ENCODE measurements at places on chromosomes 7 and 10.
A peak's percentile ranks its signal among the peaks of the same experiment; 100 is the strongest.

DNA sequence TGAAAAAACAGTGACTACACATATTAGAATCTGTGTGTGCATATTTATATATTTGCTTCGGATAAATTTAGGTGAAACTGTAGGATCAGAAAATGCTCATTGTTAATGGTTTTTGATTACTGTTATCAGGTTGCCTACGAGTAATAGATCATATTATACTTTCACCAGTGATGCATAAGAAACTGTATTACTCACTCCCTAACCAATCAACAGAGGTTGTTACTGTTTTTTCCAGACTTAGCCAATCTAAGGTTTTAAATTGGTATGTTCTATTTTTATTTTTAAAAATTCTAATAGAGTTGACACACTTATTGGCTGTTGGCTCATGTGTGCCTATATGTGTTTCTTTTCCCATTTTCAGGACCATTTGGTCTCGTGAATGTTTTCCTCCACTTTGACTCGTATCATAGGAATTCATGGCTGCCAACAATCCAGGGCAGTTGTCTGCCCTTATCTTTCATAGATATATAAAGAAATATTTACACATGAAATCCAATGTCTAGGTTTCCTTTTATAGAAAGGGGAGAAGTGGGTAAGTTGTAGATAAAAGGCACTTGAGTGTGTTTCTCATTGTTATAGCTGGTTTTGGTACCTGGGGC lies 59.2 kb downstream of the ANLN start:
- no peak for DNase-seq

DNA sequence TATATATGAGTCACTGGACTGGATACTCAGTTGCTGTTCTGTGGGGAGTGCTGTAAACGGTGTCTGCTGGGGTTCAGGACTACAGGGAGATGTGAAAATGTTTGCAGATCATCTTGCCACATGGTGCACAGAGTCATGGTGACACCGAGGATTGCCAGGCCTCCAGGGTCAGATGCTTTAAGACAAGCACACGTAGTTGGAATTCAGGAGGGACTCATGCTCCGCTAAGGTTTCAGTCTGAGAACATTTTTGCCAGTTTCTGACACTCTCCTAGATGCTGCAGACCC lies 211.3 kb downstream of the CXCL12 start:
- DNase-seq: no peak

GRCh38 chr7:44072364-44073231 lies 7.2 kb upstream of the PGAM2 start:
- peak; percentile 63 for DNase-seq

GRCh38 chr10:92313750-92314149 lies 22.8 kb downstream of the MARCHF5 start:
- DNase-seq: no peak

DNA sequence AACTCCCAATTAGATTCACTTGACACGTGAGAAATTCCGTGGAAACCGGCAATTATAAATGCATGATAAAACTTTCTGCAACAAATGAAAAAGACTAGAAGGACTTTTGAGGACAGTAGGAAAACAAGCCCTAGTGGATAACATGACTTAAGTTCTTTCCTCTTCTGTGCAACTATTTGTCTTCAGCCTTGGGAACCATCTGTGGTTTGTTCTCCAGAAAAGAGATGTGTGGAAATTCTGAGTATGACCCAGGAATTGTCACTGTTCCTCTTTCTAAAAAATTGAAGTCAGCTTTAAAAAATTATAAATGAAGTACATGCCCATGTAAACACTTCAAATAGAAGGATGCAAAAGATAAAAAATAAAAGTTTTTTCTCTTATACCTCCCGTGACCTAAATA lies 128.6 kb upstream of the SVIL start:
- no peak for DNase-seq

DNA sequence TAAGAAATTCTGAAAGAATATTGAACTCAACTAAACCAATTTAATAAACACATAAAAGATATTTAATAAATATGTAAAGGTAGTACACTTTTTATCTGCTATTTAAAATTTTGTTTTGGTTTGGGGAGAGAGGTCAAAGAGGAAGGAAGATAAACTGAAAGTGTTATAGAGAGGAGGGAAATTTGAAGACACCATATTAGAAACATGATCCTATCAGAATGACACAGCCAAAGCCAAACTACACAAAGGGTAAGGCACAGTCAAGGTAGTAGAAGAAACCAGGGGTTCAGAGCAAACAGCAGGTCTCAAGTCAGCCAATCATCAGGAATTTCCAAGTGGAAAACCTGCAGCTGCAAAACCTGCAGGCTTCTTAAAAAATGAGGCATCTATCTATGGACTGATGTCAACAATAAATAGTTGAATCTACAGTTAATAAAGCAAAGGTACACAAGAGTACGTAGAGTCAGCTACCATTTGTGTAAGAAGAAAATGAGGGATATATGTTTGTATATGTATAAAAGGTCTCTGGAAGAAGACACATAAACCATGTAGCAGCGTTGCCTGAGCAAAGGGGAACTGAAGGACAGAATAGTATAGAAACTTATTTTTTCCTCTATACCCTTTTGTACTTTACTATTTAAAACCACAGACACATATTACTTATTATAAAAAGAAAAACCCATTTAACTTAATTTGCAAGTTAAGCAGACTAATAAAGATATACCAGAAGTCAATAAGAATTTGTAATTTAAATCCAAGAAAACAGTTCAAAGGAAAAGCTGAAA lies 10.0 kb downstream of the ZNF800 start:
- DNase-seq: no peak

- DNase-seq: no peak
Measured at GRCh38 chr10:18231480-18231879, 91.3 kb downstream of the CACNB2 start.

DNA sequence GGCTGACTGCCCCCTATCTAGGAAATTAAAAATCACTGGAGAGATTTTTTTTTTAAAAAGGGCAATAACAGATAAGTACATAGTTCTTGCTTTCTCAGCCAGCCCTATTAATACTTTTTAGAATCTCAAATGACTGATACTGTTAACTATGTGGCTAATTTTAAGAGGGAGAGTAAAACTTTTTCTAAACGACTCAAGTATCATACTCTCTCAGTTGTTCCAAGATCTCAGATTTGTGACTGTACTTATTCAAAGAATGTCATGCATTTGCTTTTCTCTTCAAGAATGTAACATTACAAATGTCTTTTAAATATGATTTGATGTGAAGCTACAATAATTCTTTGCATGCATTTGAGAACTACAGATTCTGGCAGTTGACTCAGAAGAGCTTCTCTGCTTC lies 55.4 kb upstream of the RAB11FIP2 start:
- no peak for DNase-seq

GRCh38 chr7:113402005-113402404 lies 283.7 kb upstream of the SMIM30 start:
- no peak for DNase-seq

DNA sequence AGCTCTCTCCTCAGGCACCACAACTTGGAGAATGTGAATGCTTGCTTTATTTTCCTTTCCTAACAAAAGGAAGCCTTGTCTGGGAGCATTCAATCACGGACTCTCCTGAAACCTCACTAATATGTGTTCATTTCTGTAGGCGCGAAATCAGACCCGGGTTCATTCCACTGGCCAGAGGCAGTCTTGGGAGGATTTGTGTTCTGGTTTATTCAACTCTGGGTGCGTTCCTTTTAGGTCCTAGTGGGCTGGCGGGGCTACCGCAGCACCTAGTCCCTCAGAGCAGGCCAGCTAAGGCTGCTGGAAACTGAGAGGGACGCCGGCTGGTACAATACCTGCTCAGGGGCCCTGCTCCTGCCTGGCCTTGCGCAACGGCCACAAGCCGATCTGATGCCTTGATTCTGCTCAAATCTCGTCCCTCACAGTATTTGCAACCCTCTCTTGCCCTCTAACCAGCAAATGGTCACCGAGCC lies 7.5 kb downstream of the HOXA4 start:
- DNase-seq: no peak

- no peak for DNase-seq
Measured at GRCh38 chr7:42099470-42100155, 137.4 kb downstream of the GLI3 start.

- DNase-seq: no peak
Measured at GRCh38 chr10:133087045-133087678, 562 bp upstream of the ADGRA1 start.

DNA sequence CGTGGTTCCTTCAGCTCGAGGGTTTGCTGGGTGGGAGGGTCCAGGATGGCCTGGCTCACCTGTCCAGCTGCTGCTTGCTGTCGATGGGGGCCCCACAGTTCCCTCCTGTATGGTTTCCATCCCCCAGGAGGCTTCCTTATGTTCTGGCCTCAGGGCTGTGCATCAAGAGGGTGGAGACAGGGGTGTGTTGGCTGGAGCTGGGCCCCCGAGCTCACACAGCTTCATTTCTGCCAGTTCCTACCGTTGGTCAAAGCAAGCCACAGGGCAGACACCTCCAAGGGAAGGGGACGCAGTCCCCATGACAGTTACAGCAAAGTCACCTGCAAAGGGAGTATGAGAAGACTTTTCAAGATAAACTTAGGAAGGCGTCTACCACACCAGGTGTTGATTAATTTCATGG lies 156.9 kb downstream of the EBF3 start:
- no peak for DNase-seq

DNA sequence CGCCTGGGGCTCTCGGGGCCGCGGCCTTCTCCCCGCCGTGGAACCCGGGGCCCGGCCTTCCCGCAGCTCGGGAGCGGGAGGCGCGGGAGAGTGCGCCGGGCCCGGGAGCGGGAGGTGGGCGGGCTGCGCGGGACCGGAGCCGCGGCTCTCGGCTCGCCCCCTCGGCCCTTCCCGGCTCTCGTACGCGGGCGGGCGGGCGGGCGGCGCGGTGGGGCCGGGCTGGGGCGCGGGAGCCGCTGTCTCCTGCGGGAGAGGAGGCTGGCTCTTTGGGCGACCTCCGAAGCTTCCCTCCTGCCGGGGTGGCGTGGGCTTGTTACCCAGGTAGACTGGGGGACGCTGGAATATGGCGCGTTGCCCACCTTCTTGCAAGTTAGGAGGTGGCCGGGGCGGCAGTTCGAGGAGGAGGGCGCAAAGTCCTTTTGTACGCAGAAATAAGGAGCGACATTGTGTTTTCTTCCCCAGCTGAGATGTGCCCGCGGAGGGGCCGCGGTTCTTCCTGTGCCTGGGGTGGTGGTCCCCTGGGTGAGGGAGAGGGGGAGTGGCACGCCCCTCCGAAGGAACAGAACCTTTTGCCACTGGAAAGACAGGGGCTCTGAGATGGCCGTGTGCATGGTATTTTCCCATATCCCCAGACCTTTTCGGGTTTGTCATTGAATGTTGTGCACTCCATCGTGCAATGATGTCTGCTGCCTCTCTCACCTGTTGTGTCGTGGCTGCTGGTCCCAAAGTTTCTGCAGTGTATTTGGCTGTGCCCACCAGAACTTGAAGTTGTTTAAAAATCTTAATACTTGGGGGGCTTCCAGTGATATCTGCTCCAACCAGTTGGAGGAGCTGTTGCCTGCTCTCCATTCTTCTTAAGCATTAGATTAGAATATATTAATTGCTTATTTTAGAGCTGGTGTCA lies 844 bp downstream of the NRF1 start:
- DNase-seq: peak; percentile 23

GRCh38 chr7:2116989-2117591 lies 115.7 kb downstream of the MAD1L1 start:
- no peak for DNase-seq

GRCh38 chr10:1382711-1383110 lies 326.5 kb downstream of the WDR37 start:
- DNase-seq: no peak

DNA sequence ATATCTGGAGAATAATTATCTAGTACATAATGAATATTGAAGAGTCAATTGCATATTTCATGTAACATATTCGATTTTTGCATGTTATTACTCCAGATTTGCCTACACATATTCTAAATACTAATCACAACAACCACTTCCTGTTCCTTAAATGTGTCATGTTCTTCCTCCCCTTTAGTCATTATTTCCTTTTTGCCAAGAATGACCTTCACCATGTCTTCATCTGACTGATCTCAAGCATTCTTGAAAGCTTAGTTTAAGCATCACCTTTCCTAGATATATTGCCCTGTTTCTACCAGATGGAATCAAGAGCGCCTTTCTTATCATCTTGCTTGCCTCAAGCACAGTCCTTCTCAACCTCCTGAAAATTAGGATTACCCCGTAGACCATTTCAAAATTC lies 23.5 kb upstream of the MEOX2 start:
- no peak for DNase-seq

DNA sequence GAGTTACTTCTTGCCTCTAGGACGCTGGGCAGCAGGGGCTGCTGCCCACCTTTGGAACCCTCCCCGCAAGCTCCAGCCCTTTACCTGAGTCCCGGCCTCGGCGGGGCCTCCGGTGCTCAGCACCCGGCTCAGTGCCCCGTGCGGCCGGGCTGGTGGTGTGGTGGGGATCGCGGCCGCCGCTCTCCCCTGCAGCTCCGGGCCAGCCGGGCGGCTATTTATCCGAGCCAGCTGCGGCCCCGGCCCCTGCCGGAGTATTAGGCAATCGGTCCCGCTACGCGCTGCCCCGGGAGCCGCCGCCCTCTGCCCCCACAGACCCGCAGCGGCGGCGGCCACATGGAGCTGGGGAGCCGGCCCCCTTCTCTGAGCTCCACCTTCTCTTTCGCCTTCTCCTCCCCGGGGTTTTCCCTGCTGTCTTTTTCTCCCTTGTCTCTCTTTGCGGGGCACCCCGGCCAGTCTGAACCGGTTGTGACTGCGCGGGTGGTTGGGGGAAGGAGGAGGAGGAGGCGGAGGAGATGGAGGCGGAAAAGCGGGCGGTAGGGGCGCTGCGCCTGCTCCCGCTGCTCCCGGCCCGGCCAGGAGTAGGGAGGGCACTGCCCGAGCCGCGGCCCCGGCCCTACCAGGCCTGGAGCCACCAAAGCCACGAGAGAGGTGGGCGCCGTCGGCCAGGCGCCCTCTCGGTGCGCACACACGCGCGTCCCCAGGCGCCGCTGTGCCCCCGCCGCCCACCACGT lies at the start of gene SLC16A9:
TSS of gene SLC16A9 (minus strand) at position 456 of the 731 bp plus-strand sequence. CDS start 25,559 bp downstream, outside the sequence.
- peak; percentile 62 for DNase-seq

- DNase-seq: no peak
Measured at GRCh38 chr10:94850766-94851165, 87.7 kb upstream of the CYP2C9 start.

DNA sequence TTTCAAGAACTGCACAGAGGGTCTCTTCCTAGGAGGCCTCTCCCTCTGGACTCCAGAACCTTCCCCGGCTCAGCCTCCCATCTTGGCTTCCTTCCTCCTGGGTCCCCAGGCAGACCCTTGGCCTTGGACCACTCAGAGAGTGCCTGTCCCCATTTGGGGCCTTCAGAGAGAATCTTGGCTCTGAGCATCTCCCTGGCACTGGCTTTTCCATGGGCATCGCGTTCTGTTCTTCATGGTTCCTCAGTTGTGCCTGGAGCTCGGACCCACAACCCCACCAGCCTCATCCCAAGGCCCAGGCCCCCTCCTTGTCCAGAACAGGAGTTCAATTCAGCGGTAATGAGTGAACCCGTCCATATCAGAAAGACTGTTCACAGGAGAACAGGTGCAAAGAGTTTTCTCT lies 73.4 kb downstream of the VIPR2 start:
- no peak for DNase-seq

DNA sequence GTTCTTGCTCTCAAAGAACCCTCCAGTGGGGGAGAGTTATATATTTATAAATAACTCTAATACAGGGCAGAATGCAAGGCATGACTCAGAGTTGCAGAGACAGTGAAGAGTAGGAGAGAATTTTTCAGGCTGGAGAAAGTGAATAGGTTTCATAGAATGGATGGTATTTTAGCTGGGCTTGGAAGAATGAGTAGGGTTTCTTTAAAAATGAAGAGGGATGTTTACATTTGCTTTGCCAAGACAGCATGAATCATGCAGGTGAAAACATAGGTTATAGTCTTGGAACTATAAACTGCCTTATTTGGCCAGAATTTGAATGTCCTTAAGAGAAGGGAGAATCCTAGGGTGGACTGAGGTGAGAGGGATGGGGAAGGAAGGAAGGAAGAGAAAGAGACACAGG lies 124.8 kb downstream of the CPED1 start:
- DNase-seq: no peak

- DNase-seq: no peak
Measured at GRCh38 chr10:43250615-43251418, 16.0 kb downstream of the RASGEF1A start.
